ENCODE measurements at places on chromosomes 1 and 21.

DNA sequence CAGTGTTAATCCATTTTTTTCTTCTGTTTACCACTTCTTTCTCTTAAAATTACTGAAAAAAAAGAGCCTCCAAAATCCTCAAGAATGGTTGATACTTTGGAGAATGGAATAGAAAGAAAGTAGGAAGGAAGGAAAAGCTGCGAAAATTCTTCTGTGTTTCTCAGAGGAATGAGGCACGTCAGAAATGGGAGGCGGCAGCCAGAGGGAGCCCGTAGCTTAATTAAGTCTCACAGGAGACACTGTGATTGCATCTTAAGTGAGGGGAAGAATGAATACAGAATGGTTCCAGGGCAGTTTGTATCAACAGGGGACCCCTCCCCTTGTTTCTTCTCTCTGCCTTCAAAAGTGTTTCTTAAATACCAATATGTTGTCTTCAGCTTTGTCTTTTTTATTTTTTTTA lies 1099.5 kb downstream of the PLA2G4A start:
- peak; percentile 14 for DNase-seq

DNA sequence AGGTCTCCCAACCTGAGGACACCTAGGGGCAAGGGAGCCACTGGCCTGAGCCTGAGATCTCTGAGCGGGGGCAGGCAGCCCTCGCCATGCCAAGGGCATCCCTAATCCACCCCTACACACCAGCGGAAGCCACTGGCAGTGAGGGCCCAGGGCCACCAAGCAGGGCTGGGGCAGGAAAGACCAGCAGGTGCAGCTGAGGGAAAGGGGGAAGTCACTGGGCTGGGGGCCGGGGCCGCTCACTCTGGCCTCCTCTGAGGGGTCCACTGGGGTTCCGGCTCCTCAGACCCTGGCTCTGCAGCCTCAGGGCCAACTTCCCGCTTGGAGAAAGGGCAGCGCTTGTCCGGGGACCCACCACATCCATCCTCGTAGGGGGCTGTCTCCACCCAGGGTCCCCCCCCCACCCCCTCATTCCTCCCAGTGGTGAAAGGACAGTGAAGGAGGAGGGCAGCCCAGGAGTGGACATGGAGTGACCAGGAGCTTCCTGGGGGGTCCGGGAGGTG lies 42.5 kb upstream of the ACTRT2 start:
- no peak for DNase-seq

- no peak for DNase-seq
Observed at GRCh38 chr1:93499533-93499932, 51.6 kb downstream of the FNBP1L start.

GRCh38 chr21:15557925-15558324 lies 171.9 kb upstream of the USP25 start:
- no peak for DNase-seq

GRCh38 chr1:90826834-90827233 lies 109.7 kb upstream of the BARHL2 start:
- DNase-seq: no peak

- peak; percentile 88 for DNase-seq
Observed at GRCh38 chr1:202034683-202035462, 24.5 kb downstream of the ELF3 start.

GRCh38 chr1:147750618-147751217 lies 9.7 kb downstream of the GJA5 start:
- DNase-seq: no peak

DNA sequence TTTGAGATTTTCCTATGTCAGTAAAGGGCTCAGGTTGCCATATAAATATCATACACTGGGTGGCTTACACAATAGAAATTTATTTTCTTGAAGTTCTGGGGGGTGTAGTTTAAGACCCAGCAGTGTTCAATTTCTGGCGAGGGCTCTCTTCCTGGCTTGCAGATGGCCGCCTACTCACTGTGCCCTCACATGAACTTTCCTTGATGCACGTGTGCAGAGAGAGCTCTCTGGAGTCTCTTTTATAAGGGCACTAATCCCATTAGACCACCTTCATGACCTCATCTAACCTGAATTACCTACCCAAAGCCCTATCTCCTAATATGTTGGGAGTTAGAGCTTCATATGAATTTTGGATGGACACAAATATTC lies 21.1 kb downstream of the TMEM51 start:
- no peak for DNase-seq

DNA sequence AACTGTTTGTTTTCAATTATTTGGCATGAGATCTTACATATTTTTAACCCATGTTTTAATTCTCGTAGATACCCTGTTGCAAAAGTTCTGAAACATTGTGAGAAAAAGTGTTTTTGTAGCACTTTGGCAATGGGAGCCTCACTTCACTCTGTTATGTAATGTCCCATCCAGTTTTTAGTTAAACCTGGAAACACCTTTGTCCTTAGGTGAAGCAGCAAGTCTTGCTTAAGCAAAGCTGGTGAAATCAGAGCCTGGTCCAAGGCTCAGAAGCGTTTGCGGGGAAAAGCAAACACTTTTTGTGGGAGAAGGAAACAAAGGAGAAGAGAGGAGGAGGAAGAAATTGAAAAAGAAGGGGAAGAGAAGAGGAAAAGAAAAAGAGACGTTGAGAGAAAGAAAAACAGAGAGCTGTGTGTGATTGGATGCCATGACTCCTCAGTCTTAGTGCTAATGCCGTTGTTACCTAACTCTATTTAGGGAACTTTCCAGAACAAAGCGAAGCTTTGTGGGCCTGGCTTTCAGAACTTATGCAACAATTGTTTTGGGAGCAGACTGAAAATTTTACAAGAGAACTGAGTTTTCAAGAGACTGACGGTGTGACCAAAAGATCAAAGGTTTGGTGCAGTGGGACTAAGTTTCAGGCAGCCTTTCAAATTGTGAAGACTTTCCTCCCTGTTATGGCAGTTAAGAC lies 93.1 kb downstream of the NTMT2 start:
- DNase-seq: no peak

DNA sequence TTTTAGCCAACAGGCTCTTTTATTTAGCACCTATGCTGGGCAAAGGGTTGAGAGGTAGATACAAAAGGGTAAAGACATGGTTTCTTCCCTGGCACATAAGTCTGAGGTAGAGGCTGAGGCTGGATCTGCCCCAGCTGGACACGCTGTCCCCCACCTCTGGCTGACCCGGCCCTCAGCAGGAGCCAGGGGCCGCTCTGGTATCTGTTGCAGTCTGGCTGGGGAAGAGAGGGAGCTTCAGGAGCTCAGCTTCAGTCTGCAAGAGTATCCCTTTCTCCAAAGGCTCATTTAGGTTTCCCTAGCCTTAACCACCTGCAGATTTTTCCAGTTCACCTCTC lies 14.2 kb downstream of the BLACAT1 start:
- DNase-seq: no peak

DNA sequence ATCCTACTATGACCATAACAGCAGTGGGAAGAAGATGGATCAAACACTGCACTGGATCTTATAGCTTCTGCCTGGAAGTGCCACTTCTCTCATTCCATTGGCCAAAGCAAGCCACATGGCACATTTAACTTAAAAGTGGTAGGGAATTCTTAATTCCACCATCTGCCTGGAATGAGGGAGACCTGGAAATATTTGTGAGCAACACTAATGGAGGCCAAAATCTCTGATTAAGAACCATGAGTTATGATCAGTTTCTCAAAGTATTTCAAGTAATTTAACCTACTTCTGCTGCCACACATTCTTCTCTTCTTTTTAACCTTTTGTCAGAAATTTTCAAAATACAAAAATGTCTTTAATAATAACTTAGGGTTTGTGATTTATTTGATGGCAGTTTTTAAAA lies 154.0 kb upstream of the C1orf87 start:
- no peak for DNase-seq

DNA sequence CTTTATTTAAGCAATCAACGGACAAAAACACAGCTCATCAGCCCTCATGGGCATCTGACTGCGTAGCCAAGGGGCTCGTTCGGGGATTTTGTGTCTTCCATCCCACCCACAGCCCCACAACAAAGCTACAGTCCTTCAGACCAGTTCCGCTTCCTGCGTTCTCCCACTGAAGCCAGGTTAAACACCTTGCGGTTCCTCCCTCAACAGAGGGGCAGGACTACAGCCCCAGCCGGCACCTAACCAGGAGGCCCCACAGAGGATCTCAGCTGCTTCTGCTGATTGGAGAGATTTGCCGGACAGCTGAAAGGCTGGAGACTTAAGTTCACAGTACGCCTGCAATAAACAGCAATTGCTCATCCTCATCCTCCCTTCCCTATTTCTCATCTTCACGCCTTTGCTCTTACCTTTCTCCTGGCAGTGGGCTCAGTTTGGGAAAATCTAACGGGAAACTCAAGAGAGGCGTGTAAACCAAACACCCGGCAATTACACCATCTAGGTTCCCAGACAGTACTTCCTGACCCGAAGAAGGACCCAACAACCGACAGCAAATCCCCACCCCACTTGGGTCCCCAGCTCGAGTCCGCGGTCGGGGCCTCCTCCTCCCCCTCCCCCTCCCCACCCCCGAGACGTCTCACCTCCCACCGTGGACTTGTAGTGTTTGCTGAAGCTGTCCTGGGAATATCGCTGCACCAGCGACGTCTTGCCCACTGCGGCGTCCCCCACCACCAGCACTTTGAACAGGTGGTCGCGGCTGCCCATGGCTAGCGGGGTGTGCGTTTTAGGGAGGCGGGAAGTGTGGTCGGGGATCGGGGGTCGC lies 876 bp downstream of the RAB29 start:
- no peak for DNase-seq

DNA sequence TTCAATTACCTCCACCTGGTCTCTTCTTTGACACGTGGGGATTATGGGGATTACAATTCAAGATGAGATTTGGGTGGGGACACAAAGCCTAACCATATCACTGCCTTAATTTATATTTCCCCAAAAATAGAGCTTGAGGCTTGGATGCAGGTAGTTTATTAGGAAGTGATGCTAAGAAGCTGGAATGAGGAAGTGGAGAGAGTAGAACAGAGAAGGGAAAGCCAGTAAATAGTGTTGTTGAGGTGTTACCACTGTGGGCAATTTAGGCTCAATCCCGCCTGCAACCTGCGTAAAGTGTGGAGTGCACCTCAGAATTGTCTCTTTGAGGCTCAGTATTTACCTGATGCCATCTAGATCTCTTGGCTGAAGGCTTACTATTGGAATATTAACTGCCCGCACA lies 4.9 kb upstream of the DOCK7 start:
- no peak for DNase-seq

DNA sequence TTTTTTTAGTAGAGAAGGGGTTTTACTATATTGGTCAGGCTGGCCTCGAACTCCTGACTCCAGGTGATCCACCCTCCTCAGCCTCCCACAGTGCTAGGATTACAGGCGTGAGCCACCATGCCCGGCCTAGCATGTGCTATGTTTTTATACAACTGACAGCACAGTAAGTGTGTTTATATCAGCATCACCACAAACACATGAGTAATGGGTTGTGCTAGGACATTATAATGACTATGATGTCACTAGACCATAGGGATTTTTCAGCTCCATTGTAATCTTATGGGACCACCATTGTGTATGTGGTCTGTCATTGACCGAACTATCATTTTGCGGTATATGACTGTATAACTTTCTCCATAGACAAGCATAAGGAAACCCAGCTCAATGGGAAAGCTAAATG lies 6.3 kb downstream of the LEFTY2 start:
- DNase-seq: no peak

- no peak for DNase-seq
Observed at GRCh38 chr1:160774886-160775719, 20.9 kb upstream of the LY9 start.

GRCh38 chr1:210516697-210517459 lies 188.2 kb downstream of the HHAT start:
- peak; percentile 14 for DNase-seq

DNA sequence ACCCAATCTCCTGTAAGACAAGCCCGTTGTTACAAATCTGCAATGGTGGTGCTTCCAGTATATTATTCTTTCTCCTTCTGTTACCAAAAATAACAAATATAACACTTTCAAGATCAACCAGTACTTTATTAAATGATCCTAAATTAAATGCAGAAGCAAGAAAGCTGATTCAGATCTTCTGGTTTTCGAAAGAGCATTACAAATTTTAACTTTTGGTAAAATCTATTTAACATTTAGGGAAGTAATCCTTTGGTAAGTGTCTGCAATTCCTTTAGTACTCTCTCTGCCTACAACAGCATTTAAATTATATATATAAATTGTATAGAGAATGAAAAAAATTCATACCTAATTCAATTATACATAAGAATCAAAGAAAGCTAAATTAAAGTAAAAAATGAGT lies 198.6 kb upstream of the HMCN1 start:
- DNase-seq: no peak

GRCh38 chr1:83918688-83919285 lies 80.1 kb downstream of the TTLL7 start:
- no peak for DNase-seq

GRCh38 chr1:151661751-151662150 lies 49.9 kb downstream of the SNX27 start:
- DNase-seq: no peak

GRCh38 chr1:62476525-62477219 lies 39.8 kb downstream of the USP1 start:
- no peak for DNase-seq

- no peak for DNase-seq
Observed at GRCh38 chr1:83735526-83735925, 263.4 kb downstream of the TTLL7 start.

DNA sequence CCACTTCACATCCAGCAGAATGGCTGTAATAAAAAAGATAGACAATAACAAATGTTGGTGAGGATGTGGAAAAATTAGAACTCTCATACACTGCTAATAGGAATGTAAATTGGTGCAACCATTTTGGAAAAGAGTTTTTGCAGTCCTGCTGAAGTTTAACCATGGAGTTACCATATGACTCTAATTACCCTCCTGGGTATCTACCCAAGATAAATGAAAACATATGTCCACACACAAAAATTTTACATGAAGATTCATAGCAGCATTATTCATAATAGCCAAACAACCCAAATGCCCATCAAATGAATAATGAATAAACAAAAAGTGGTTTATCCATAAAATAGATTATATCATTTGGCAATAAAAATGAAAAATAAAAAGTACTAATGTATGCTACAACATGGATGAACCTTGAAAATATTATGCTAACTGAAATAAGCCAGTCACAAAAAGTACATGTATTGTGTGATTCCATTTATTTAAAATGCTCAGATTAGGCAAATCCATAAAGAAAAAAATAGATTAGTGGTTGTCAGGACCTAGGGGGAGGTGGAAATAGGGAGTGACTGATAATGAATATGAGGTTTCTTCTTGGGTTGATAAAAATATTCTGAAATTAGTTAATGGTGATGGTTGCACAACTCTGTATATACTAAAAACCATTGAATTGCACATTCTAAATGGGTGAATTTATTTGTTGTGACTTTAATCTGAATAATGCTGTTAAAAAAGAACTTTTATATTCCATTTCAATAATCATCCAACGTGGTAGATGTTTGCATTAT lies 26.4 kb downstream of the C4BPA start:
- no peak for DNase-seq

DNA sequence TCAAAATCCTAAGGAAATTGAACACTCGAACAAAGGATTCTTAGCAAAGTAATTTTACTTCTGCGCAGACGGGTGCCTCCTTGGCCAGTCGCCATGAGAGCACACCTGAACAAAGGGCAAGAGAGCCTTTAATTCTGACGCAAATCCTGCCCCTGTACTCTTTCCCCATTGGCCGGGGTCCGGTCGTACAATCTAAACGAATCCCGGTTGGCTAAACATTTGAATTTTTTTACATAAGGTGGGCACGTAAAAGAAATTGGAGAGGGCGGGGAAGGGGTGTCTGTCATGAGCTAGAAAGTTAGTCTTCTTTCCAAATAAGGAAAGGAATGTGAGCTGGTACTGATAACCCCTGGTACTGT lies 8.2 kb upstream of the IL22RA1 start:
- DNase-seq: peak; percentile 85
